ENCODE measurements at places on chromosomes 7 and 10.

- peak; percentile 88 for DNase-seq
Observed at GRCh38 chr10:77737608-77738007, 100.0 kb upstream of the KCNMA1 start.

DNA sequence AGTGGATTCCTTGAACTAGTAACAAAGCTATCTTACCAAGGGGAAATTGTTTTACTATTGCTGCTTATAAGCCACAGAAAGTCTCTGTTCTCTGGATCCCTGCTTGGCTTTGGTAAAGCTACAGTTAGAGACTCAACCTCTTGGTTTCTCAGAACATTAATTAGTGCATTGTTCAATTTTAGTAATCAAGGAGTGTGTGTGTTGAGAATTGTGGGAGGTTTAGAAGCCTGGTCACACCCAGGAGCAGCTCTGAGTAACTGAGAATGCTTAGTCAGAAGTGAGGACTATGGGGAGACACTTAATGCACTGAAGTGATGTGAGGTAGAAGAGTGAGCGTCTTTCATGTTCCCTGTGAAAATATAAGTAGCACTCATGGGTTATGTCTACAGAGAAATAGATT is 8.2 kb upstream of the ACTA2 start:
- no peak for DNase-seq

GRCh38 chr10:104472957-104473745 is 119.5 kb downstream of the CFAP58 start:
- no peak for DNase-seq

GRCh38 chr7:107253599-107253998 is 84.8 kb downstream of the HBP1 start:
- DNase-seq, result no peak

- DNase-seq, result no peak
Observed at GRCh38 chr10:109978481-109978880, 29.3 kb upstream of the ADD3 start.

Measured in GM04504 (cell line).